ENCODE measurements at places on chromosomes 5 and 9.
A peak's percentile ranks its signal among the peaks of the same experiment; 100 is the strongest.

GRCh38 chr5:171893290-171893886 lies 107.8 kb downstream of the SMIM23 start:
- DNase-seq, result no peak

DNA sequence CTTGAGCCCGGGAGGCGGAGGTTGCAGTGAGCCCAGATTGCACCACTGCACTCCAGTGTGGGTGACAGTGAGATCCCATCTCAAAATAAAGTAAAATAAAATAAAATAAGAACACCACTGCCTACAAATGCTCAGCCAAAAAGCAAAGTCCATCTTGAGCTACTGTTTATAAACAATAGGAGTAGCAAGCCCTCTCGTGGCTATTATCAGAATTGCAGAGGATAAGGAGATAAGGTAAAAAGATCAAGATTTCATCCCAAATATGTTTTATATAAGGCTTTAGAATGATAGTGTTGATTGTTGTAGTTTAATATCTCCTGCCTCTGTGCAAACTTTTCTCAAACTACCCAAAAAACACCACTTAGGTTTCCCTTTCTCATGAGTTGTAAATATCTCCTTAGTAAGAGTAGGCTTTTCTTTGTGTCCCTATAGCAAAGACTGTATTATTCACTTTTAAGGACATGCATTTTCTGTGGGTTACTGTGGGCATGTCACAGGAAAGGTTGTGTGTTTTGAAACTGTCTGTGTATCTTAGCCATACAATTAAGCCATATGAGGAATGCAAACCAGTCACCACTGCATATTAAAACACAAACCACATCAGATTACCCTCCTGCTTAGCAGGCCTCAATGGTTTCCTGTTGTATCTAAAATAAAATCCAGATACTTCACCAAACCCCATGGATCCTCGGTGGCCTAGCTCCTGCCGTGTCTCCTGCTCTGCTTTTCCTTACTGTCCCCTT lies 31.8 kb upstream of the CKS2 start:
- DNase-seq, result peak; percentile 60

DNA sequence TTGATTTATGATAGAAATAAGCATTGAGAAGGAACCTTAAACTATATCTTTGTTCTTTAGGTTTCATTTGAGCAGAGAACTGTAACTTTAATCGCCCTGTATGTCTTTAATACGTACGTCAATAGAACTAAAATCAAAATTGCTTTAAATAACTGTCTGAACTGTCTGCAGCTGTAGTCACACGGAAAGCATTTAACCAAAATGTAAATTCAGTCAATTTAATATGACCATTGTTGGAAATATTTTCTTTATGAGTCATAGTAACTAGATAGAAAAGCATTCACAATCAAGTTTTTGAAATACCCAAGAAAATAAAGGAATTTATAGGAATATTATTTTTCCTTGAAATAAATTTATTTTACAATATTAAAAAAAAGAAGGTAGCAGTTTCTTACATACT lies 157.1 kb upstream of the CDH6 start:
- no peak for DNase-seq

DNA sequence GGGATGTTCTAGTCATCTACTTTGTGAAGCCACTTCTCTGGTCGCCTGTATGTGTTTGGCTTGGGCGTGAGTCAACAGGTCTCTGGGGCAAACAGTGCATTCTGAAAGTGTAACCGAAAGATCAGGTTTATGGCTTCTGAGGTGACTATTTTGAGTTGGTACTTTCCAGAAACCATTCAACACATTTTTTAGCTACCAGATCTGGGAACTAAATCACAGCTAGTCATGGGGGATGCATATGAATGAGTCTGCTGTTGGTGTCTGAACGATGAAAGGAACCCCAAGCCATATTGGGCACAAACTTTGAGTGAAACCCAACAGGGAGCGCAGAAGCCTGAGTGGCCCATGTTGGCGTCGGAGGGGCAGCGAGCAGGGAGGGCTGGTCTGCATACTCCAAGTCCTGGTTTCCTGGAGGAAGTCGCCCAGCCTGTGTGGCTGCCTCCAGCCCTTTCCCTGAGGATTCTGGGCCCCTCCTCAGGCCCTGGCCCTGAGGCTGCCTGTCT lies 35.3 kb downstream of the UBE2QL1 start:
- DNase-seq, result no peak
